ENCODE measurements at places on chromosomes 5 and 9.

- no peak for DNase-seq
These were observed 23.5 kb downstream of the KLF9 start for GRCh38 chr9:70390933-70391341.

GRCh38 chr9:13292782-13293181 is 13.3 kb upstream of the MPDZ start:
- no peak for DNase-seq

- DNase-seq: no peak
These were observed 86.4 kb upstream of the COL5A1 start for GRCh38 chr9:134555094-134555650.

DNA sequence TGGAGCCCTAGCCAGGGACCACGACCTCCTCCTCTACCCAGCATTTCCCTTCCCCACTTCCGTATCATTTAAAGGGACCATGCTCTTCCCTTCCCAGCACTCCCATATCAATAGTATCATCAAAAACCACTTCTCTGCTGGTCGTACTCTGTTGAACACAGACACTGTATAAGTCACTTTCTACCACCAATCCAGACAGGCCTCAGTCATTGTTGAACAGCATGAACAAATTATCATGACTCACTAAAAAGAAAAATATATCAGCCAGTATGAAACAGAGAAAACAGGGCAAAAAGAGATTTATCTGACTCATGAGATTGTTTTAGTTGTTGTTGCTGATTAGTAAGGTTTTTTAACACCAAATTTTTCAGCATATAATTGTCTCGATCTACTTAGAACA is 89.8 kb downstream of the CDKN2A start:
- no peak for DNase-seq

GRCh38 chr5:143166090-143166489 is 237.4 kb downstream of the NR3C1 start:
- DNase-seq: no peak

DNA sequence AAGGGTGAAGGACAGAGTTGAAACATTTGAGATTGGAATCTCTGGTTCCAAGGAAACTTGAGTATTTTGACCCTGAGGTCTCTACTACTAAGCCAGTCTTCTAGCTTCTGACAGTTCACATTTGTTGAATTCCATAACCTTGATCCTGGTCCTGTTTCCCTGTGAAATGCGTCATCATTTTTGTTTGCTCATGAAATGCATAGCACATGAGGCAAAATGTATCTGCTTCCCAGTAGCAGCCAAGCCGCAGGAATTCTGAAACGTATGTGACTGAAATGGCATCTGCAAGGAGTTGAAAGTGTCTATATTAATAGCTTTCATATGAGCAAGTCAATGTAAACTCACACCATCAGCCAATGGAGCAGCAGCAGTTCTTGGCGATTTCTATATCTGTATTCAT is 307.9 kb downstream of the CSNK1G3 start:
- no peak for DNase-seq

DNA sequence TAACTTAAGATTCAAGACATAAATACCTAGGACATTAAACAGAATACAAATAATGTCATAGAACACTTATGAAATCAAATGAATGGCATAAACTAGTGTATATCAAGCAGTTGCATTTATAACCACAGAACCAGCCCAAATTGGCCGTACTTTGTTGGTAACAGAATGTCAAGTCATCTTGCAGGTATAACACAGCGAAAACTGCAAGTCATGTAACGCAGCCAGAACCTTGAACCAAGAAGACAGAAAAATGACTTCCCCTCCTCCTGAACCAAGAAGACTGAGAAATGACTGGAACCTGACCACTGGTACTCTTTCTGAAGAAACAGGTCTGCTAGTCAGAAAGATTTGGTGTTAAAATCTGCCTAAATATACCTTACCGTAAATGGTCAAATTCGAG is 38.9 kb downstream of the ANKRD31 start:
- DNase-seq: no peak

- DNase-seq: no peak
These were observed 49.1 kb upstream of the GADD45G start for GRCh38 chr9:89555451-89556375.

DNA sequence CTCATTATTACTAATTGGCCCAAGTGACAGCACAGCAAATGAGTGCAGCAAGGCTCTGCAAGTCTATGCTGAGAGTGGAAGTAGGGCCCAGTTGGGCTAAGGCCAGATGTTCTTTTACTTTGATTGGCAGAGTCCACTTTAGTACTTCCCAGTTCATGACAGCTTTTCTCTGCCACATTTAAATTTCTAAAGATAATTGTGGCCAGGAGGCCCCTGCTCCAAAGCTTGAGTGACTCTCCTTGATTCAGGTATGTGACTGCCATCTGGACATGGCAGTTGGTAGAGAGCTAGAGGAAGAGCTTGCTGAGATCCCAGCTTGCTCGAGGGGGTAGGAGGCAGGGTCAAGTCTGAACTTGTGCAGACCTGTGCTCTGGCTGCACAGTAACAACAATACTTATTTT is 154.1 kb downstream of the CARTPT start:
- DNase-seq: no peak

DNA sequence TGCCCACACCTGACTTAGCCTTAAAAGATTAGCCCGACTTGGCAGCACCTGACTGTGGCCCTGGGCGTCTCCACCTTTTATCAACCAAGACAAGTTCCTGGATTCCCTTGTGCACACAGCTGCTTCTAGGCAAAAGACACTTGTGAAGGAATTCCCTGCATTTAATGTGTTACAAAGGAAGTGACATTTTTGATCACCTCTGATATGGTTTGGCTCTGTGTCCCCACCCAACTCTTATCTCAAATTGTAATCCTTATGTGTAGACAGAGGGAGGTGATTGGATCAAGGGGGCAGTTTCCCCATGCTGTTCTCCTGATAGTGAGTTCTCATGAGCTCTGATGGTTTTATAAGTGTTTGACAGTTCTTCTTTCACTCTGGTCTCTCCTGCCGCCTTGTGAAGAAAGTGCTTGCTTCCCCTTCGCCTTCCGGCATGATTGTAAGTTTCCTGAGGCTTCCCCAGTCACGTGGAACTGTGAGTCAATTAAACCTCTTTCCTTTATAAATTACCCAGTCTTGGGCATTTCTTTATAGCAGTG is 2.6 kb upstream of the CPEB4 start:
- DNase-seq: no peak

DNA sequence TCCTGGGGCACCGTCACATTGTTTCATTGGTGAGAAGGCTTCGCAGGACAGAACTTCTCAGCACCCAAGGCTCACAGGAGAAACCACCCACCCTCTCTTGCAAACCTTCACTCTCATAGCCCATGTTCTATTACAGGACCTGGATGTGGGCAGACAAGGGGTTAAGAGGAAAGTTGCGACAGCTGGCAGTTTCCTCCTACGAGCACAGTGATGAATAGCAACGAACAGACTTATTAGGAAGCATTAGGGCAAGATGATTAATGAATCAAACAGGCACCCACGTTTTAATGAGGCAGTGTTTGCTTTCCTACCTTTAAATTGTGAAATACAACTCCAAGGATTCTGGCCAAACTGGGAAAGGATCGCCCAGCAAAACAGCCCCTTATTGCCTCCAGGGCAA is 339.3 kb downstream of the DRD1 start:
- DNase-seq: no peak

GRCh38 chr5:156621719-156622118 is 228.4 kb upstream of the PPP1R2B start:
- no peak for DNase-seq

- no peak for DNase-seq
These were observed 43.8 kb downstream of the THBS4 start for GRCh38 chr5:80078921-80079320.
